ENCODE measurements at places on chromosomes 6 and 20. TPM values are rescaled to one million over a fixed set of nuclear protein-coding genes. Genes with fewer than 3 reads are reported as not detected.
A peak's percentile ranks its signal among the peaks of the same experiment; 100 is the strongest.

GRCh38 chr6:166387642-166388289 is 5.0 kb upstream of the MPC1 start:
- H3K36me3 ChIP-seq = no peaks in the 10 kb centered on the region
- no peak for DNase-seq
- no peaks in the 10 kb centered on the region for H3K27me3 ChIP-seq
- no peak overlapping the region for H3K4me3 ChIP-seq

- H3K27ac ChIP-seq = no peak overlapping the region
- H3K27me3 ChIP-seq = no peaks in the 10 kb centered on the region
- H3K36me3 ChIP-seq = no peaks in the 10 kb centered on the region
- no peaks in the 10 kb centered on the region for H3K4me1 ChIP-seq
- DNase-seq = no peak
Measured at GRCh38 chr6:168756009-168756634, 315.1 kb downstream of the SMOC2 start.

DNA sequence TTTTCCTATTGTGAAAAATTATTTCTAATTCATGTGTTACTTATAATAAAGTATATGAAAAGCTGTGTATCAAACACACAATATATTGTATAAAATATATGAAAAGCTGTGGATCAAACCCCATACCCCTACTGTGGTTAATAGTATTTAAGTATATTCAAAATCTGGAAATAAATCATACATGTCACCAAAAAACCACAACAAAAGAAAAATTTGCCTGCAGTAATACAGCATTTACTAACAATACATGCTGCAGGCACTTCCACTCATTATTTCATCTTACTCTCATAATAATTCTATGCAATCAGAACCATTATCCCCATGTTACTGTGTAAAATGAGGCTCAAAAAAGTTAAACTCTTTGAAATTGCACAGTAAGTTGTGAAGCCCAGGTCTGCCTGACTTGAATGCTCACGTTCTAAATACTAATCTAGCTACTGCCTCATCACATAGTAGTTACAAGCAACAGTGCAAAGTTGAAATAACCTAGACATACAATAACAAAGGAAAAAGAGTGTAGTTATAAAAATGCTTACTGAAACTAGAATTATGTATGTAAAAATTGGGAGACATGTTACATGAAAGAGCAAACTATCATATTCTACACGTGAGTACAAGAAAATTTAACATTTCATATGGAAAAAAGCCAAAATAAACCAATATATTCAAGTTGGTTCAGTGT is 61.7 kb downstream of the FAM217A start:
- DNase-seq = no peak
- H3K36me3 ChIP-seq = no peaks in the 10 kb centered on the region
- H3K4me3 ChIP-seq = peak overlapping the region; percentile 74
- peak overlapping the region; percentile 93 for H3K27ac ChIP-seq
- peaks cover 54% of the 10 kb centered on the region for H3K4me1 ChIP-seq
- no peaks in the 10 kb centered on the region for H3K27me3 ChIP-seq

GRCh38 chr20:3798908-3799248 is 2.8 kb downstream of the CDC25B start:
- H3K4me3 ChIP-seq = peak overlapping the region; percentile 88
- H3K4me1 ChIP-seq = peaks cover 60% of the 10 kb centered on the region
- peaks cover 49% of the 10 kb centered on the region for H3K36me3 ChIP-seq
- H3K27ac ChIP-seq = peak overlapping the region; percentile 25
- no peaks in the 10 kb centered on the region for H3K27me3 ChIP-seq
- DNase-seq = no peak

GRCh38 chr6:37134396-37135191 is 35.4 kb upstream of the PIM1 start:
- no peaks in the 10 kb centered on the region for H3K36me3 ChIP-seq
- H3K4me1 ChIP-seq = peaks cover 21% of the 10 kb centered on the region
- H3K27ac ChIP-seq = peak overlapping the region; percentile 72
- H3K27me3 ChIP-seq = no peaks in the 10 kb centered on the region

DNA sequence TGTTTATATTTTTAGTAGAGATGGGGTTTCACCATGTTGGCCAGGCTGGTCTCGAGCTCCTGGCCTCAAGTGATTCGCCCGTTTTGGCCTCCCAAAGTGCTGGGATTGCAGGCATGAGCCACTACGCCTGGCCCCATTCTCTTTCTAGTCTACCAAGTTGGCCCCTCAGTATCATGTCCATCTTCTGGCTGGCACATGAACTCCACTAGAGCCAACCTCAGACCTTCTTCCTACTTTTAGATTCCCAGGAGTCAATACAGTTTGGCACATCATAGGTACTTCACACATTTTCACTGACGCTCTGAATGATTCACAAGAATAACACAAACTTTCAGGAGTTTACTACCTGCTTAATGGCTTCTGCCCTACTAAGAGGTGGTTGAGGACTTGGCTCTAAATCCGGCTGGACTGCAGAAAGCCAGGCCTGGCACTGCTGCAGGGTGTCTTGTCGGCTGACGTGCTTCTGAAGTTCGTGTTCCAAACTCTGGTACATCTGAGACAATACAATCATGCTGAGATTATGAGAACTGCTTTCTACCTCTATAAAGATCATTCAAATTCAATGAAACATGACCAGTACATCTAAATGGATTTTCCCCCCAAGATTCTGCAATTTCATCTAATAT is 293.3 kb downstream of the SYNE1 start:
- no peaks in the 10 kb centered on the region for H3K4me1 ChIP-seq
- no peak overlapping the region for H3K4me3 ChIP-seq
- no peaks in the 10 kb centered on the region for H3K36me3 ChIP-seq
- H3K27me3 ChIP-seq = no peaks in the 10 kb centered on the region

- no peaks in the 10 kb centered on the region for H3K36me3 ChIP-seq
- H3K4me3 ChIP-seq = no peak overlapping the region
- H3K27ac ChIP-seq = no peak overlapping the region
- H3K27me3 ChIP-seq = no peaks in the 10 kb centered on the region
- no peaks in the 10 kb centered on the region for H3K4me1 ChIP-seq
Measured at GRCh38 chr20:11429889-11430519, 487.7 kb upstream of the BTBD3 start.

DNA sequence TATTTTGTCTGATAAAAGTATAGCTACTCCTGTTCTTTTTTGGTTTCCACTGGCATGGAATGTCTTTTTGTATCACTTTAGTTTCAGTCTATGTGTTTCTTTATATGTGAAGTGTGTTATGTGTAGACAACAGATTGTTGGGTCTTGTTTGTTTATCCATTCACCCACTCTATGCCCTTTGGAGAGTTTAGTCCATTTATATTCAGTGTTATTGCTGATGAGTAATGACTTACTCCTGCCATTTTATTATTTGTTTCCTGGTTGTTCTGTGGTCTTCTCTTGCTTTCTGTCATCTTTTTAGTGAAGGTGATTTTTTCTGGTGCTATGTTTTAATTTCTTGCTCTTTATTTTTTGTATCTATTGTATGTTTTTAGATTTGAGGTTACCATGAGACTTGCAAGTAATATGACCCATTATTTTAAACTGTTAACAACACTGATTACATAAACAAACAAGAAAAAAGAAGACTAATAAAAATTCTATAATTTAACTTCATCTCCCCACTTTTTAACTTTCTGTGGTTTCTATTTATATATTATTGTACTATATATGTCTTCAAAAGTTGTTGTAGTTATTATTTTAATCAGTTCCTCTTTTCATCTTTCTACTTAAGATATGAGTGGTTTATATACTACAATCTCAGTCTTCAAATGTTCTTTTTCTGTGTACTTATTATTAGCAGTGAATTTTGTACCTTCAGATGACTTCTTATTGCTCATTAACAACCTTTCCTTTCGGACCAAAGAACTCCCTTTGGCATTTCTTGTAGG is 323.4 kb downstream of the BTBD9 start:
- H3K27ac ChIP-seq = no peak overlapping the region
- H3K36me3 ChIP-seq = no peaks in the 10 kb centered on the region
- H3K4me3 ChIP-seq = no peak overlapping the region
- no peaks in the 10 kb centered on the region for H3K4me1 ChIP-seq

DNA sequence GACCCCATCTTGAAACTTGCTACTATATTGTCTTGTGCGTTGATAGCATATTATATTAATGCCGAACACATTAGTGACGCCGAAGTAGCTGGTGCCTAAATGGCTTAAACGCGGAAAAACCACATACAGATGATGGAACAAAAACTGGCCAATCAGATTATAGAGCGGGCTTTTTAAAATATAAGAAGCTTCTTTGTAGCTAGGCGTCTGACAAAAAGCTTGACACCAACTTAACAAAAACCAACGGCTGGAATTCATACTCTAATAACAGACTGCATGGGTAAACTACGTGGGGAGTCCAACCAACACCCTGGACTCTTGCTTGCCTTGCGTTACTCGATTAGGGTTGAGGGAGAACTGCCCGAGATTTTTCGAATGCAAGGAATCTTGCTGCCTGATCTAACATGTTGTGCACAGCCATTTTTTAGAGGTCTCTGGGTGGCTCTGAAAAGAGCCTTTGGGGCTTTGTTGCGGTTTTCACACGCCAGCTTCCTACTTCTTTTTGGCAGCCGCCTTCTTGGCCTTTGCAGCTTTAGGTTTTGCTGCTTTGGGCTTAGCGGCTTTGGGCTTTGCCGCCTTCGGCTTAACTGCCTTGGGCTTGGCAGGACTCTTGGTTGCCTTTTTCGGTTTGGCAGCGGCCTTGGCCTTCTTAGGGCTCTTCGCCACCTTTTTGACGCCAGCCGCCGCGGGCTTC is 45.7 kb downstream of the OR2B2 start:
- H3K27me3 ChIP-seq = no peaks in the 10 kb centered on the region
- H3K4me3 ChIP-seq = peak overlapping the region; percentile 63
- peak; percentile 68 for DNase-seq
- H3K27ac ChIP-seq = peak overlapping the region; percentile 83

- no peak overlapping the region for H3K4me3 ChIP-seq
- no peak overlapping the region for H3K27ac ChIP-seq
- no peaks in the 10 kb centered on the region for H3K27me3 ChIP-seq
- no peaks in the 10 kb centered on the region for H3K4me1 ChIP-seq
Measured at GRCh38 chr20:44660581-44660980, 9.1 kb upstream of the ADA start.

- H3K4me3 ChIP-seq = no peak overlapping the region
- H3K36me3 ChIP-seq = no peaks in the 10 kb centered on the region
- no peaks in the 10 kb centered on the region for H3K27me3 ChIP-seq
- no peak for DNase-seq
Measured at GRCh38 chr6:154849475-154849874, 116.3 kb downstream of the SCAF8 start.

- H3K36me3 ChIP-seq = no peaks in the 10 kb centered on the region
- no peak within 1 kb of the TSS for H3K27ac ChIP-seq
- no peak within 1 kb of the TSS for H3K4me3 ChIP-seq
- no peaks in the 10 kb centered on the region for H3K27me3 ChIP-seq
Measured at GRCh38 chr6:83511901-83512681, at the start of gene PRSS35. TSS of gene PRSS35 (plus strand) at chr6:83512534. CDS start at chr6:83523442, 10,908 bp downstream.

GRCh38 chr6:81735756-81736380 is 16.6 kb downstream of the TENT5A start:
- H3K27ac ChIP-seq = no peak overlapping the region
- no peaks in the 10 kb centered on the region for H3K27me3 ChIP-seq
- no peaks in the 10 kb centered on the region for H3K4me1 ChIP-seq

GRCh38 chr6:148367411-148368024 is 24.9 kb downstream of the SASH1 start:
- DNase-seq = no peak
- no peak overlapping the region for H3K27ac ChIP-seq
- H3K27me3 ChIP-seq = no peaks in the 10 kb centered on the region
- no peaks in the 10 kb centered on the region for H3K4me1 ChIP-seq
- H3K36me3 ChIP-seq = no peaks in the 10 kb centered on the region

GRCh38 chr6:140988780-140989179 is 1143.9 kb upstream of the GJE1 start:
- no peaks in the 10 kb centered on the region for H3K36me3 ChIP-seq
- H3K4me1 ChIP-seq = no peaks in the 10 kb centered on the region
- no peaks in the 10 kb centered on the region for H3K27me3 ChIP-seq
- DNase-seq = no peak

GRCh38 chr20:51500311-51500710 is 42.2 kb downstream of the NFATC2 start:
- no peaks in the 10 kb centered on the region for H3K36me3 ChIP-seq
- H3K4me1 ChIP-seq = peaks cover 67% of the 10 kb centered on the region
- no peak overlapping the region for H3K4me3 ChIP-seq
- H3K27me3 ChIP-seq = no peaks in the 10 kb centered on the region
- DNase-seq = peak; percentile 86

GRCh38 chr20:25011831-25012241 is 19.3 kb upstream of the APMAP start:
- H3K27me3 ChIP-seq = no peaks in the 10 kb centered on the region
- H3K27ac ChIP-seq = no peak overlapping the region
- DNase-seq = no peak
- no peak overlapping the region for H3K4me3 ChIP-seq

DNA sequence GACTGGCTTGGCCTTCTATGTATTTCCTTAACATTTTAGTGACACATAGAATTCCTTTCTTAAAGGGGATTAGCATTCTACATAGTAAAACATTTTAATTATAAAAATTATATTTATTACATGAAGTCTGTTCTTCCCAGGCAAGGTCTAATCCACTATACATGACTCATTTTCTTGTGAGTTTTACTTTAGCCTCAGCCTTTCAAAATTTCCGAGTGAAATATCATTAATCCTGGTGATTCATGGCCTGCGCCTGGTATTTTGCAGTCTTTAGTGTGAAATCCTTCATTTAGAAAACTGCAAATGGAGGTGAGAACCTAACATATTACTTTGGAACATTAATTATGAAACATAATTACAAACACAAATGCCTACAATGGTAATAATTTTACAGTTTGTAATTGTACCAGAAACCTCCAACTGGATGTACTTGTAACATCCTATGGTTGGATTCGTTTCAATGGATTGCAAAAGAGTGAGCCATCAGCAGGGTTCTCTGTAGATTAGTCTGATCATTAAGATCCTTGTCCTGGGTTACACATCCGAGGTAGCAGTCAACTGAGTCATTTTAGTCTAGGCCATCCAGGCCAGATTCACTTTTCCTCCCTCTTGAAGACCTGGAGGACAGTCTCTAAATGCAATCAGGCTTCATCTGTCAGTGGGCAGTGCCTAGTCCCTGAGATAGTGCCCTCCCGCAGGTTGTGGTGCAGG is 272.0 kb downstream of the PACRG start:
- H3K4me3 ChIP-seq = no peak overlapping the region
- no peaks in the 10 kb centered on the region for H3K27me3 ChIP-seq
- H3K4me1 ChIP-seq = no peaks in the 10 kb centered on the region
- no peak overlapping the region for H3K27ac ChIP-seq
- DNase-seq = no peak

DNA sequence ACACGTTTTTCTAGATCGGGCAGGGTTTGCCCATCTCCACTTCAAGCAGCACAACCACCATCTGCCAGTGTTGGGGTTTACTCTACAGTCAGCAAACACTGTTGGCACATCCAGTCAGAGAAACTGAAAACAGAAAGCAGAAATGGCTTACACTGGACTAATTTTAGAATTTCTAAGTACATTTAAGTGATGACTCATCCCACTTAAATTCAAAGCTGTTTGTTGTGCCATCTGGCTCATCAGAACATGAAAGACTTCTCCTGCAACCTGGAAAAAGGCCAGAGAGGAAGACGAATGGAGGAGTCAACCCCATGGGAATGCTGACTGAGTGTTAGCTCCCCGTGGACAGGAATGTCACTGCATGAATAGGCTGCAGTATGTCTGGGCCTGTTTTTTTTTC is 21.8 kb downstream of the FAM209B start:
- no peak overlapping the region for H3K4me3 ChIP-seq
- no peak for DNase-seq
- H3K4me1 ChIP-seq = no peaks in the 10 kb centered on the region
- H3K27me3 ChIP-seq = no peaks in the 10 kb centered on the region

BTNL2 gene
- total RNA-seq = not detected

ADGRF1 gene
- total RNA-seq = not detected

TPBG gene
- total RNA-seq = not detected

ME1 gene
- total RNA-seq = 0.42 TPM

SLC32A1 gene
- total RNA-seq = not detected

POM121L2 gene
- total RNA-seq = not detected

SLC12A5 gene
- not detected for total RNA-seq

OPN5 gene
- total RNA-seq = not detected

SLC25A27 gene
- 0.85 TPM for total RNA-seq

Measured in CD8-positive, alpha-beta memory T cell (primary cell).